Astrocyte of the cerebellum (primary cell): ENCODE measurements at places on chromosomes 3 and 15.
A peak's percentile ranks its signal among the peaks of the same experiment; 100 is the strongest.

- no peak for DNase-seq
Observed at GRCh38 chr3:8813411-8813810, 44.0 kb upstream of the OXTR start.

- DNase-seq, result no peak
Observed at GRCh38 chr15:63065262-63066221, 23.0 kb downstream of the TPM1 start.

GRCh38 chr15:69359722-69360121 is 54.4 kb upstream of the KIF23 start:
- no peak for DNase-seq

GRCh38 chr15:92391640-92392039 is 2.0 kb upstream of the ST8SIA2 start:
- peak; percentile 51 for DNase-seq

DNA sequence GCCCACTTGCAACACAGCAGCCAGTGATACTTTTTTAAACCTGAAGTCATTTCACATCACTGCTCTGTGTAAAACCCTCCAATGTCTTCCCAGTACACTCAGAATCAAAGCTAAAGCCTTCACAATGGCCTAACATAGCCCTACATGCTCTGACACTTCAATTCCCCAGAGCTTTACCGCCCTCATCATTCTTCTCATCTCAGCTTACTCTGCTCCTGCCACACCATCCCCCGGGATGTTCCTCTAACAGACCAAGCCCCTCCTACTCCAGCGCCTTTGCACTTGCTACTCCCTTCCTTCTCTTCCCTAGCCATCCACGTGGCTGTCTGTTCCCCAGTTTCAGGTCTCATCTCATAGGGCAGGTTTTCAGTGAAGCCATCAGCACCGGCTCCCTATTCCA is 194.0 kb downstream of the SSR3 start:
- no peak for DNase-seq

- no peak for DNase-seq
Observed at GRCh38 chr15:94075349-94075748, 156.0 kb upstream of the MCTP2 start.

DNA sequence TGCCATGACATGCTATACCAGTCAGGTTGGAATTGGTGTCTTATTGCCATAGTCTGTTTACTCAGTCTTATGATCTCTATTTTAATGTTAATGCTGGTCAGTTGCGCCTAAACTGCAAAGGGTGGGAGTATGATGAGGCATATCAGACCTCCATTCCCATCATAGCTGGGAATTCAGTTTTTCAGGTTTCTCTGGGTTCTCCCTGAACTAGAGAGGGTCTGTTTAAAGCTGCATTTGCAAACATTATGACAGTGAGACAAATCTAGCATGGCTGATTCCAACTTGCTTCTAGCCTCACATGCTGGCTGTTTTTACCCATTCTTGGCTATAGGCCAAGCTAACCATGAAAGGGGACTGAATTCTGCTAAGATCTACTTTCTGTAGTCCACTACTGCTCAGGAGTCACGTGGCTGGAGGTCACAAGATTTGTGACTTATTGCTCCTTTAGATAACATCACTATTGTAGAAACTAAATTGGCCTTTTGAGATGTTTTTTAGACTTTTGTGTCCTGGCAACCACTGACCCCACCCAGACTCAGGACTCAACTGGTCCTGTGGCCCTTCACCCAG is 96.5 kb downstream of the TGFBR2 start:
- no peak for DNase-seq

DNA sequence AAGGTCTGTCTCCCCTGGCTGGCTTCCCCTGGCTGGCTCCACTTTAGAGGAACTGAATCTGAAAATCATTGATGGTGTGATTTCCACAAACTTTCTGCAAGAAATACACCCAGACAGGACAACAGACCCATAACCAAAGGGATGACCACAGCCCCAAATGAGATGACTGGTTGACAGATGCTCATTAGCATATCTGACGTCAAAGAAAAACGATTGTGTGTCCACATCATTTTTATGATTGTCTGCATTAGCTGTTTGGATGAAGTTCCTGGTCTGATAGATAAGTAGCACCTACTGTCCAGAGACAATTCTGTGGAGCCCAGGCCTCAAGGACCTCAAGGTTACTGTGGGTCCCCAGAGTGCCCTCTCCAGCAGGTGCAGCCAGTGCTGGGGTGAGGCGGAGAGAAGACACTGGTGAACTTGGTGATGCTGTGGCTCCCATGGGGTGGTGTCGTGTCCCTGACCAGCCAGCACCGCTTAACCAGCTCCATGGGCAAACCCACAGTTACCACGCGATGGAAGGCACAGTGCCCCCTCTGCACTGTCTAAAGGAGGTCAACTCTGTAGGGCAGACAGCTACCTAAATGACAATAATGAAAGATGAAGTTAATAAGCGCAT is 127.4 kb downstream of the NSMCE3 start:
- DNase-seq, result no peak

- no peak for DNase-seq
Observed at GRCh38 chr15:66269326-66270090, 16.0 kb upstream of the MEGF11 start.

DNA sequence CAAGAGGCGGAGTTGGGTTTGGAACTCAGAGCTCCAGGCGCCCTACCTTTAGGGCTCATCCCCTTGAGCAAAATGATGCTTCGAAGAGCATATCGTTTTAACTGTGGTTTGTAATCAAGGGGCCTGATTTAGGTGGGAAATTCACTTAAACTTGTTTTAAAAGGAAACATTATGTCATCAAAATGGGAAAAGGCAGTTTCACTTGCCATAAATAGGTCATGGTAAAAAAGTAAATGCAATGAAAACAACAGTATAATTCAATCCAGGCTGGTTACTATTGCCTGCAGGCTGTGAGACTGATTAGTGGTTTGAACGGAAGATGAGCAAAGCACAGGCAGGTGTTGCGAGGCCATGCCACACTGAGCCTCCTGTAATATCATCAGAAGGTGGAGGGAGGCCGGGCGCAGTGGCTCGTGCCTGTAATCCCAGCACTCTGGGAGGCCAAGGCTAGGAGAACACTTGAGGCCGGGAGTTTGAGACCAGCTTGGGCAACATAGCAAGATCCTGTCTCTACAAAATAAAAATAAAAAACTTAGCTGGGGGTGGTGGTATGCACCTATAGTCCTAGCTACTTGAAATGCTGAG is 2.1 kb downstream of the HDAC11 start:
- DNase-seq, result no peak

GRCh38 chr15:51022206-51022605 is 72.5 kb downstream of the TNFAIP8L3 start:
- no peak for DNase-seq

- no peak for DNase-seq
Observed at GRCh38 chr15:48563934-48564333, 81.6 kb downstream of the FBN1 start.

GRCh38 chr3:190514413-190515153 is 698 bp downstream of the IL1RAP start:
- peak; percentile 35 for DNase-seq

DNA sequence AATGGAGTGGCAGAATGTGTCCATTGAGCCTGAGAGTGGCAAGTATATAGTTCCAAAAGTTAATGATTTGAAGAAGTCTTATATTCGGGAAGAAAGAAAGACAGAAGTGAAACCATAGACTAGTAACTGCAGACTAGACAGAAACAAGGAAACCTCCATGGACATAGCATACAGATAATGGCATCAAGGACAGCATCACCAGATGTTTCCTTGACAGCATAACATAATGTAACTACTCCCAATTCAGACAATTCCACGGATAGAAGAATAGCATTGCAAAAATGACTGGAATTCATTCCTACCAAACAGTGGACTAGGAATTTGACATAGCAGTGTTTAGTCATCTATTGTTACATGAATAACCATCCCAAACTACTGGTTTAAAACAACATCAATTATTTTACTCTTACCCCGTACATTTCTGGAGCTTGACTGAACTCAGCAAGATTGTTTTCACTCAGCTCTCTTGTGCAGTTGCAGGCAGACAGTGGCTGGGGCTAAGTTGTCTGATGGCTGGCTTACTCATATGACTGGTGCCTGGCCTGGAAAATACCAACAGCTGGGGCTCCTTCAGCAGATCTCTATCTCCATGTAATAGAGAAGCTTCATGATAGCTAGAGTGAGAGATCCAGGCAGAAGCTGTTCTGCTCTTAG is 109.7 kb upstream of the GADL1 start:
- DNase-seq, result peak; percentile 74

GRCh38 chr15:45606841-45607240 is 19.7 kb downstream of the BLOC1S6 start:
- no peak for DNase-seq

DNA sequence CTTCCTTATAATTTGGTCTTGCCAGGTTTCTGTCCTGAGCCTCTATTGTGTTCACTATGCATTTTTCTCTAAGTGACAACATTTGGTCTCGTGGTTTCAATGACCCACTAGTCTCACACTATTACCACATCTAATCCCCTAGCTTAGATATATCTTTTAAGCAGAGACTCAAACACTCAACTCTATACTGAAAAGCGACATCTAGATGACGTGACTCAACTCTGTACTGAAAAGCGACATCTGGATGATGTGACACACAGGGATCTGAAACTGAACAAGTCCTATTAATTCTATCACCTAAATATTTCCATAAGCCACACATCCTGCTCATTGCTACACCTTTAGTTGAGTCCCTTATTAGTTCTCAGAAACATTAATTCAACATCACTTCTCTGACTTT is 141.7 kb upstream of the MBNL1 start:
- DNase-seq, result no peak

DNA sequence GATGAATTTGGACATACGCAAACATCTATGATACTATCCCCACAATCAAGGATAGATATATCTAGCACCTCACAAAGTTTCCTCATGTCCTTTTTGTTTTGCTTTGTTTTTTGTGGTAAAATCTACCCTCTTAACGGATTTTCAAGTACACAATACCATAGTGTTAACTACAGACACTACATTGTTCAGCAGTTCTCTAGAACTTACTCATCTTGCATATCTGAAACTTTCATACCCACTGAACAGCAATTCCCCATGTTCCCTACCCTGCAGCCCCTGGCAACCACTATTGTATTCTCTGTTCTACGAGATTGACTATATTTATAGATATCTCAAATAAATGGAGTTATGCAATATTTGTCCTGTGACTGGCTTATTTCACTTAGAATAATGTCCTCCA is 58.1 kb upstream of the TJP1 start:
- DNase-seq, result no peak

GRCh38 chr3:194682694-194683310 is 2.9 kb upstream of the FAM43A start:
- peak; percentile 81 for DNase-seq
